Suppressor macrophage (primary cell): ENCODE measurements at places on chromosomes 5 and 9.
A peak's percentile ranks its signal among the peaks of the same experiment; 100 is the strongest.

- DNase-seq = no peak
Measured at GRCh38 chr9:114250235-114250568, 72.7 kb upstream of the ORM1 start.

DNA sequence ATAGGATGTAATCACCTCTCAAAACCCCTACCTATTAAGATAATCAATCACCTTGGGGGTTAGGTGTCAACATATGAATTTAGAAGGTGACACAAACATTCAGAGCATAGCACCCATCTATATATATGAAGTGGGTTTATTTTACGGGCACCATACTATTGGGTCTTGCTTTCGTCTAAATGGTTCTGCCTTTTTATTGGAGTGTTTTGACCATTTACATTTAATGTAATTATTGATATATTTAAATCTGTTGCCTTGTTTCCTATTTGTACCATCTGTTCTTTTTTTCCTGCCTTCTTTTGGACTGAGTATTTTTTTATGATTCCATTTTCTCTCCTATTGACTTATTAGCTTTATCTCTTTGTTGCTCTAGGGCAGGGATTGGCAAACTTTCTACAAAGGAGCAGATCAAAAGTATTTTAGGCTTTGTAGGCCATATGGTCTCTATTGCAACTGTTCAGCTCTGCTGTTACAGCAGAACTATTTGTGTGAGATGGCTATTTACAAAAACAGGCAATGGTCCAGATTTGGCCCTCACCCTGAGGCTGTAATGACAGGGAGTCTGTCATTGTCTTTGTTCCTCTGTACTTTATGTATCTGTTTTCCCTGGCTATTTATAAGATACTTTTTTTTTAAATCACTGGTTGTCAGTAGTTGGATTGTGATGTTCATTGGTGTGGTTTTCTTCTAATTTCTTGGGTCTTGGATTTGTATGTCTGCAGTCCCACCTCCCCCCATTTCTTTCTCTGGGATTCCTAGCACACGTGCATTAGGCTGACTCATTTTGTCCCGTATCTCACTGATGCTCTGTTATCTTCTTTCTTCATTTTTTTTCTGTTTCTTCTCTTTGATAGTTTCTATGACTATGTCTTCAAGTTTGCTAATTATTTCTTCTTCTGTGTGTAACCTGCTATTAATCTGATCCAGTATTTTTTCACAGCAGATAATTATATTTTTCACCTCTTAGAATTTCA is 127.1 kb downstream of the DAB2IP start:
- DNase-seq = no peak

- DNase-seq = no peak
Measured at GRCh38 chr9:84975926-84976325, 306.4 kb downstream of the NTRK2 start.

- DNase-seq = no peak
Measured at GRCh38 chr9:124266139-124266825, 8.5 kb downstream of the NEK6 start.

DNA sequence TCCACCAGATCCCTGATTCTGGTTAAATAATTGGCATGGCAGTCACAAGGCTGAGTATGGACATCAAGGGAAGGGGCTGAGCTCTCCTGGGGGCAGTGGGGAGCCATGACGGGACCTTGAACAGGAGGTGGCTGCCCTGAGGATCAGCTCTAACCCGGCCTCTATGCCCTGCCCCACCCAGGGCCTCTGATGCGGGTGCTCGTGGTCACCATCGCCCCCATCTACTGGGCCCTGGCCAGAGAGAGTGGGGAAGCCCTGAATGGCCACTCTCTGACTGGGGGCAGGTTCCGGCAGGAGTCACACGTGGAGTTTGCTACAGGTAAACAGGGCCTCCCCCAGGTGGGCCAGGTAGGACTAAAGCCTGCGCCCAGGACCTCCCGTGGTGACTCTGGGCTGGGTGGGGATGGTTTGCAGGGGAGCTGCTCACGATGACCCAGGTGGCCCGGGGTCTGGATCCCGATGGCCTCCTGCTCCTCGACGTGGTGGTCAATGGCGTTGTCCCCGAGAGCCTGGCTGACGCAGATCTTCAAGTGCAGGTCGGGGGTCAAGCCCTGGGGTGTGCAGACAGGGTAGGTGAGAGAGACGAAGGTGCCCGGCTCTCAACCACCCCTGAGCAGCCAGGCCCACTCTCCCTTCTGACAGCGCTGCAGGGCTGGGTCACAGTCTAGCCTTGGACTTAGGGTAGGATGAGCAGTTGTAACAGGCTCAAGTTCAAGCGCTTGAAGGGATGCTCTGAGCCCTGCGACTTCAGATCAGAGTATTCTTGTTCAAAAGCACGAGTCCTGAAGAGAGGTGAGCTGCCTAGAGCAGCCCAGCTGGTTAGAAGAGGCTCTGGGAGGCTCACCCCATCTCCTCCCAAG is 19.9 kb upstream of the ASS1 start:
- DNase-seq = no peak

GRCh38 chr9:126814091-126814490 is 9.3 kb downstream of the ZBTB43 start:
- no peak for DNase-seq

- DNase-seq = peak; percentile 96
Measured at GRCh38 chr9:136728080-136728547, 14.6 kb downstream of the LCN10 start.

- no peak for DNase-seq
Measured at GRCh38 chr5:119009131-119009530, 20.8 kb upstream of the DTWD2 start.

- DNase-seq = no peak
Measured at GRCh38 chr5:150829744-150830143, 16.6 kb upstream of the IRGM start.

DNA sequence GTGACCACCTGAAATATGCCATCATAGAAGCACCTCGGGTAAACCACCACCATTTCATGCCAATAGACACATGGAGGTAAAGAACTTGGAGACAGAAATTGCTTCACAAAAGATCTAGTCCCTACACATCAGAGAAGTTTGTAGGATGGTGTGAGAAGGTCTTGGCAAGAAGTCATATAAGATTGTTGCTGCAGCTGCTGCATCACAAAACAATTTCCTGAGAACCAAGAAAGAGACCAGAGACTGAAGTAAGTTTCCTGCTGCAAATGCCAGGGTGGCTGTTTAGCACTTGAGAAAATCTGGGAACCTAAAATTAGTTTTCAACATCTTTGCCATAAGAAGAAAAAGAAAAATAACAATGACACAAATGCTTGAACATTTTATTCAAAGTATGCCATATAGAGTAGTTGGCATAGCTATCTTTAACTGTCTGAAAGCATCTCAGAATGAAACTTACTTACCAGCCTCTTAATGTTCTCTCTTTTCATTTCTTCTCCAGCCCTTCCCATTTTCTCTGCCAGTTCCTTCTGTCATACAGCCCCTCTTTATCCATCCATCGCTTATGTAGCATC is 114.3 kb downstream of the KCTD16 start:
- DNase-seq = no peak

- DNase-seq = peak; percentile 54
Measured at GRCh38 chr5:159337016-159337955, 7.0 kb upstream of the IL12B start.

- peak; percentile 40 for DNase-seq
Measured at GRCh38 chr5:96904054-96904931, 28.0 kb downstream of the ERAP2 start.

GRCh38 chr9:8186560-8186959 is 387.0 kb upstream of the DMAC1 start:
- DNase-seq = no peak

DNA sequence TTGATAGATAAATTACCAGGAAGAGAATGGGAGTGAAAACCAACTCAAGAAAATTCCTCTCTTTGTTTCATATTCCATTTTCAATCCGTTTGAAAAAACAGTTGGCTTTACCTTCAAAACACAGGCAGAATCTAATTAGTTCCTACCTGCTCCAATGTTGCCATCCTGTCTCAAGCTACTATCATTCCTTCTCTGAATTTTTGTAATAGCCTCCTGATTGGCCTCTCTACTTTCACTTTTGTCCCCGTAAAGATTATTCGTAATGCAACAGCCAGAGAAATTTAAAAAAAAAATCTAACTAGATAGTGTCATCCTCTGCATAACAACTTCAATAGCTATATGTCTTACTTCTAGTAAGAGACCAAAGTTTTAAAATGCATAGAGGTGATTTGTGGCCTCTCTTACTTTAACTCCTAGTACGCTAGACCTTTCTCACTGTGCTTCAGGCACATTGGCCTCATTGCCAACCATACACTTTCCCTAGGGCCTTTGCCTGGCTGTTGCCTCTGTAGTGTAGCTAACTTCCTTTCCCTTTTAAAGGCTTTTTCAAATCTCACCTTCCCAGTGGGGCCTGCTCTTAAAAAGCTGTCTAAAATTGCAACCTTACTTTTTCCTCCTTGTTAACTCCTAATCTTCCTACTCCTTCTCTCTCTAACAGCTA is 311.3 kb upstream of the GRIN3A start:
- DNase-seq = no peak

- DNase-seq = no peak
Measured at GRCh38 chr9:81318571-81318970, 370.8 kb downstream of the TLE1 start.

DNA sequence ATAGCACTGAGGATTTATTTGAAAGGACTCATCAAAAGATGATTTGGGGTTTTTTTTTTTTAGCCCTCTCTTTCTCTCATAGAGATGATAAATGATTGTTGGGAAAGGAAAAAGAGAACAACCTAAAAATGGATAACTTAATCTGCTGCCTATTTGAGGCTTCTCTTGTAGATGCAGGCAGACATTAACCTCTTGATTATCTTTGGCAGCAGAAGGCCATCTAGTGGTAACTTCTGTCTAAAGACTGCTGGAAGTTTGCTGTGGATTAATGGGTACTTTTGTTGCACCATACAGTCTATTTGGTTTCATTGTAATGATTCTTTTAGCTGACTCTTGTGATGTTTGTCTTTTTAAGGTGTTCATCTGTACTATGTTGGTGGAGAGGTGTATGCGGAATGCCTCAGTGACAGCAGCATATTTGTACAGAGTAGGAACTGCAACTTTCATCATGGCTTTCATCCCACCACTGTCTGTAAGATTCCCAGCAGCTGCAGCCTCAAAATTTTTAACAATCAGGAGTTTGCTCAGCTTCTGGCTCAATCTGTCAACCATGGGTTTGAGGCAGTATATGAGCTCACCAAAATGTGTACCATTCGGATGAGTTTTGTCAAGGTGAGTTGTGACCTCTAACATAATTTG is 18.8 kb downstream of the SMIM32 start:
- DNase-seq = peak; percentile 23

DNA sequence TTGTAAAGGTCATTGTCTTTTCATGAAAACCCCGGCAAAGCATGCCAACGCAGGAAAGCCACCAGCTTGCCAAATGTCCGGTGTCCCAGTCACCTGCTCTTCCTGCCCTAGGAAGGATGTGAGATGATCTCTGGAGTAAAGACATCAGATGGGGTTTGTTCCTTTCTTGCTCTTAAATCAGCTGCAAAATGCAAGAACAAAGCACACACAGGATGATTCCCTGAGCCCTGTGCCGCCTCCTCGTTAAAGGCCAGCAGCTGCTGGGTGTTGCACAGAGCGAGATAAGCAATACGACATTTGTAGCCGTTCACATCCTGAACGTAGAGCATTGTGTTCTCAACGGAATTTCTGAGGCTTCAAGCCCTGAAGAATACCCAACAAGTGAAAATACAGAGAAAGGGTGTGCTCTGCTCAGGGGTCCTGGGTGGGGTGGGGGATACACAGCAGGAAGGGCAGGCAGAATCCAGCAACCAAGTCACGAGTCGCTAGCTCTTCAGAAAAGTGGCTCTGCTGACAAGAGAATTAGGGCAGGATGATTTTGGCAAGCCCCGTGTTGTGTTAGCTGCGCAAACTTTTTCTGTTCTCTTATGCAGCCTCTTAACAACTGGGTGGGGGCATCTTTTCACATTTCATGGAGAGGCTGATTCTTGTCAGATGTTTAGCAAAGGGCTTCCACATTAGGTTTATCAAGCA is 229.2 kb upstream of the MAP3K1 start:
- DNase-seq = peak; percentile 12

- no peak for DNase-seq
Measured at GRCh38 chr5:5572010-5572865, 149.8 kb downstream of the ICE1 start.

- DNase-seq = no peak
Measured at GRCh38 chr5:31726952-31727351, 88.0 kb downstream of the PDZD2 start.

DNA sequence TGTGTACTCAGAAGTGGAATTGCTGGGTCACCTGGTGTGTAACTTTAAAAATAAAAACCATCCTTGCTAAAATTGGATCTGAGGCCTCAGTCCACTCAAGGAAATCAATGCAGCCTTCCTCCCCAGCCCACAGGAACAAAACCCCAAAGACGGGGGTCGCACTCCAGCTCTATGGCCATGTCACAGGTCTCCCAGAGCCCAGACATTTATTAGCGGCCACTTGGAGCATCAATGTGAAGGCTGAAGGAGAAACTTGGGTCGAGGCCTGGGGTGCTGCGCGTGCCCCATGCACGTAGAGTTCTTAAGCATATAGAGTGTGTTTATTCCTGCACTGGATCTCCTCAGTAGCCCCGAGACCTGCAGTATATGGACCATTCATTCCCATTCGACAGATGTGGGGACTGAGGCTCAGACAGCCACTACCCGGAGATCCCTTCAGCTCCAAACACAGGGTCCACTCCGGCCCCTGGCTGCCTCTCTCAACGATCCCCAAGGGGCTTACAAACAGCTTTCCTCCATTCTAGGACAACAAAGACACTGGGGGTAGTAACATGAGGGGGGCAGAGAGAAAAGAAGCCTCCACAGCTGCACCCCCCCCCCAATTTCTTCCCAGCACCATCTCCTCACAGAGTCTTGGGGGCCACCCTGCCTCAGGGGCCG is 14.3 kb upstream of the OLFM1 start:
- no peak for DNase-seq

- DNase-seq = no peak
Measured at GRCh38 chr9:71729816-71730526, 38.3 kb downstream of the CEMIP2 start.

GRCh38 chr5:43631182-43631910 is 28.4 kb downstream of the NNT start:
- DNase-seq = peak; percentile 70

DNA sequence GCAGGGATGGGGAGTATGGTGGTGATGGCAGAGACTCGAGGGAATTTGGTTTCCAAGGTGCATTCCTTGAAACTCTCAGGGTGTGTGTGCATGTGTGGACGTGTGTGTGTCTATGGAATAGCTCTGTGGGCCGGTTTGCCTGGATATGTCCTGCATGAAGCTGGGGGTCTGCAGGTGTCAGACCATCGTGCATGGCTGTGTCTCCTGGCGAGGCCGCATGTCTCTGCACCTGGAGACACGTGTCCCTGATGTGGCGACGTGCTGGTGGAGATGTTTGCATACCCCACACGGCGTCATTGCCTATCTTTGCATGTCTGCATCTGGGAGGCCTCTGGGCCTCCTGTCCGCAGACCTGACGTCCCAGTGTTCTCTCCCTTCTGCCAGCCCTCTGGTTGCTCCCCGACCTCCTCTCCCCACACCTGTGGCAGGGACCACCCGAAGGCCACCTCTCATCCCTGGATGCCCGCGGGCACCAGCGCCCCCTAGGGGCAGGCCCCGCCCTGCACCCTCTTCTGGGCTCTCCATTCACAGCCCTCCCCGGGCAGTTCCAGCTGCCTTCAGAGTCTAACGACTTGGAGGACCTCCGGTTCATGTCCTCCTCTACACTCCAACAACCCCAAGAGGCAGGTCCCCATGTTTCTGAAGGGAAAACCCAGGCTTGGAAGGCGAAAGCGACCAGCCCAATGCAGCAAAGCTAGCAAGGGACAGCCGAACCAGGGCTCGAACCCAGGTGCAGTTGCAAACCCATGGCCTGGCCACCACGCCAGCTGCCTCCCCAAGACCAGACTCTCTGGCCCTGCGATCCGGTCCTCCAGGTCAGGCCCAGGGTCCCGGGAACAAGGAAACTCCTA is 88.6 kb downstream of the LMX1B start:
- DNase-seq = peak; percentile 66
